Thyroid gland (tissue), 4 donors: ENCODE measurements at places on chromosomes 7 and 10. TPM values are rescaled to one million over a fixed set of nuclear protein-coding genes. Genes with fewer than 3 reads are reported as not detected.

Gene OR9A2
- 1.2 TPM for total RNA-seq

Gene NEUROG3
- not detected for total RNA-seq

Gene WNT8B
- not detected for total RNA-seq

Gene MEIG1
- total RNA-seq = not detected

Gene AZGP1
- not detected for total RNA-seq
